ENCODE measurements at places on chromosomes 13 and 19.

DNA sequence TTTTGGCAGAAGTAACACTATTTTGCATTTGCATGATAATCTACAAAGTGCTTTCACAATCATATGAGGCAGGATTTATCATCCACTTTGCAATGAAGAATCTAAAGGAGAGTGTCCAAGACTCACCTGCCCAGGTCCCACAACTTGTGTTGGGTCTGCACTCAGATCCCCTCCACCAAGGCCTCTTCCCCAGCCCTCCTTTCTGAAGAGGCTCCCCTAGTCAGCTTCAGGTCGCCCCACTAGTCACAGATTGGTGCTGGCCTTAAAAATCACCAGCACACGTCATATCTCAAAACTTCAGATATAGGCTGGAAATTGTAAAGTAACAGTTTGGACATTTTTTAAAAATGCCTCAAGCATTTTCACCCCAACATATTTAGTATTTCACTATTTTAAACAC is 17.5 kb downstream of the ATP7B start:
- no peak for DNase-seq

GRCh38 chr13:91816263-91816807 is 417.9 kb downstream of the GPC5 start:
- DNase-seq, result no peak

GRCh38 chr13:43428545-43429296 is 358.1 kb downstream of the ENOX1 start:
- DNase-seq, result peak; percentile 94

DNA sequence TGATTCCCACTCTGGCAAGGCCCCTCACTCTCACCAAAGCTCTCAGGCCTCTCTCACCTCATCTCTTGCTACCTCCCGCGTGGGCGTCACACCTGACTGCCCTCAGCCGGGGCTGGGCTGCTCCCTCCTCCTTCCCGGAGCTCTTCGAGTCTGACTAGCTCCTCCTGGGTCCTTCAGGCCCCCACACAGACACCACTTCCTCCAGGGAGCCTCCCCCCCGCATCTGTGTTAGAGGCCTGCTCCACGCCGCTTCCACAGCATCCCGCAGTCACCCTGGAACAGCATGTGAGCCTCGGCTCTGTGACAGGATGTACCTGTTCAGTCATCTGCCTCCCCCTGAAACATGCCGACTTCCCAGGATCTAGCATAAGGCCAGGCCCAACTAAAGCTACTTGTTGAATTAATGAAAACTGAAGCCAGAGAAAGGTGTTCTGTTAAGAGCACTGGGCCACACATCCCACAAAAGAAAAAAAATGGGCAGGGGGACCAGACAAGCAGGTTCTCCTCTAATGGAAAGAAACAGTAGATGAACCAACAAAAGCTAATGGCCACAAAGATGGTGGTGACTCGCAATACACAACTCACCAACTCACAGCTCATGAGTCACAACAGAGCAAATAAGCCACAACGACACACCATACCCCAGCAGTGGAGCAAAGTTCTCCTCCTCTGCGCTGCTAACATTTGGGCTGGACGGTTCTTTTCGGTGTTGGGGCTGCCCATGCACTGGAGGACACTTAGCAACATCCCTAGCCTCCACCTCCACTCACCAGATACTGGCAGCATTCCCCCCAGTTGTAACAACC is 3.0 kb downstream of the PPP6R1 start:
- DNase-seq, result peak; percentile 8

GRCh38 chr19:771332-771785 is 20.4 kb downstream of the MISP start:
- DNase-seq, result peak; percentile 40

GRCh38 chr19:55242517-55242916 is 14.0 kb upstream of the TMEM86B start:
- DNase-seq, result no peak

DNA sequence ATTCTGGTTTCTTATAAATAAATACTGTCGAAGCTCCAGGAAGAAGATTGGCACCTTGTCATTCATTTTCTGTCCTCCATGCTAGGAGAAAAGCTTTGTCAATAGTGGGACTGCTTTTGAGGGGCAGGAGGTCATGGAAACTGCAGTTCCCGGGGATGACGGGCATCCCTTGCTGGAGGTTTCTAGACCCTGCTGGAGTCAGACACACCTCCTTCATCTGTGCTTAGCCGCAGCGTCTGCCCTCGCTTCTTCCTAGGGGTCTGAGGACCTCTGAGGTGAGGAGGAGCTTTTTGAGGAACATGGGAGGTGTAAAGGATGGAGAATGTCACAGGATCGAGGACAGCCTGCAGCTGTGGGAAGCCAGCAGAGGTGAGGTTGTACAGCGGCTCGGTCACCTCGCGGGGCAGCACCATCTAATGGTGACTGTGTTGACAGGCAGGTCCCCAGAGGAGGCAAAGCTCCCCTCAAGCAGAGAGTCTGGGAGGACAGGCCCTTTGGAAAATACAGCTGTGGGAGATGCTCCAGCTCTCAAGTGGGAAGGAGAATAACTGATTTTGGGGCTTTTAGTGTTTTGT is 172.7 kb upstream of the RNF113B start:
- DNase-seq, result no peak
